ENCODE measurements at places on chromosomes 6 and 20.

DNA sequence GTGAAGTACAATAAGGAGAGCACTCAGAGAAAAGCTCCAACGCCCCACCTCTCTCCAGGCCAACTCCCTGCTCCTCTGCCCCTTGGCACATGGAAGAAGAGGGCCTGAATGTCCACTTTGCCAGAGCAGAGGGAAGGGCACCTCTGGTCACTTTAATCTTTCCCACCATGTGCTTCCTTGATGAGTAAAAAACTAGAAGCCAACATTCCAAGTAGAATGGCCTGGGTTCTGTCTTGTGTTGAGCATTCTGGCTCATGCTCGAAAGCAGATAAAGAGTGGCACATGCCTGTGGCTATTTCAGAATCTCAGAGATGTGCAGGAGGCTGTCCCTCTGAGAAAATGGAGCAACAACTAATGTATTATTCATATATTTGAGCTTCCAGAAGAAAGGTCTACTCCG is 177.4 kb upstream of the PLN start:
- DNase-seq, result no peak

DNA sequence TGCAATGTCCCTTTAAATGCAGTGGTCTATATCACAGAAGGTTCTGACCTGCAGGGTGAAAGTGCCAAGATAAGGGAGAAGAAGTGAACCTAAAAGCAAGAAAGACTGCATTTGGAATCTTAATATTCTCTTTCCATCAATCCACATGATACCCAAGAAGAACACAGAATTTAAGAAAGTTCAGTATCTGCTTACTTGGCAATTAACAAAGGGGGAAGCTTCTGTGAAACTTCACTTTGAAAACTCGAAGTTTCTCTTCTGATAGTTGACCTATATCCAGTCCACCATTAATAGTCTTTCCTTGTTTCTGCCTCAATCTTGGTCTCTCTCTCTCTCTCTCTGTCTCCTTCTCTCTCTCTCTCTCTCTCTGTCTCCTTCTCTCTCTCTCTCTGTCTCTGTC is 592.0 kb downstream of the UTRN start:
- no peak for DNase-seq

- DNase-seq, result no peak
These were observed 267.1 kb upstream of the BTBD3 start for GRCh38 chr20:11650566-11650965.

- DNase-seq, result no peak
These were observed 1008.4 kb downstream of the PHF3 start for GRCh38 chr6:64644024-64644423.

GRCh38 chr6:91852252-91852651 is 1265.4 kb upstream of the MAP3K7 start:
- DNase-seq, result no peak

DNA sequence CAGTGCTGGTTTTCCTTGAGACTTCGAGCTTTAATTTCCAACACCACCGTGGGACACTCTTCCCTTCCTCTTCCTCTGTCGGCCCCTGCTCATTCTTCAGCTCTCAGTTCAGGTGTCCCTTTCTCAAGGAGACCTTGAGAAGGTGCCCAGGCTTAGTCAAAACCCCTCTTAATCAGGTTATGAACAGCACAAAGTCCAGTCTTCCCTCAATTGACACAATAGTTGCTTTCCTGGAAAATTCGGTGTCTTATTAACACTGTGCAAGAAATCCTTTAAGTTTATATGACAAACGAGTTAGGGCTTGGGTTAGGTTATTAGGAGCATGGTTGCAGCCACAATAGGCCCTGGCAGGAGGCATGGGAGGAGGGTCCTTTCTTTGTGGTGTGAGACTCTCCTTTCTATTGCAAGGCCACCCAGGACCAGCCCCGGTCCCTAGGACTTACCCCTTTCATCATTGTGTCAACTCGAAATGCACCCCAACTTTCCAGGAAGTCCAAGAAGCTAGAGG is 1.5 kb upstream of the NSFL1C start:
- DNase-seq, result no peak

DNA sequence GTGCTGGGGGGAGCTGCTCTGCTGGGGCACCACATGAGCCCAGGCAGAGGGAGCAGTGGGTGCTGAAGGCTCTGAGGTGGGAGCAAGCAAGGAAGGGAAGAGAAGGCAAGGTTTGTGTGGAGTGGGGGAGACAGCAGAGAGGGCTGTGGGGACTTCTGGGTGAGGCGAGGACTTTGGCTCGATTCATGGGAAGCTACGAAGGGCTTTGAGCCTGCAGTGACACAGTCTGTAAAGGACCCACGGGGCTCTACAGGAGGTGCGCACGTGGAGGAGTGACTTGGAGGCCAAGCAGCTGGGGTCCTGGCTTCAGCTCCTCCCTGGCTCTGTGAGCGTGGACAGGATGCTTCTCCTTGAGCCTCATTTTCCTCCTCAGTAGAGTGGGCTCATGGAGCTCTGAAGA is 29.1 kb upstream of the CSNK2A1 start:
- no peak for DNase-seq

GRCh38 chr6:110360676-110361075 is 2.5 kb upstream of the METTL24 start:
- DNase-seq, result no peak

- no peak for DNase-seq
These were observed 62.8 kb upstream of the GTSF1L start for GRCh38 chr20:43789593-43789992.

DNA sequence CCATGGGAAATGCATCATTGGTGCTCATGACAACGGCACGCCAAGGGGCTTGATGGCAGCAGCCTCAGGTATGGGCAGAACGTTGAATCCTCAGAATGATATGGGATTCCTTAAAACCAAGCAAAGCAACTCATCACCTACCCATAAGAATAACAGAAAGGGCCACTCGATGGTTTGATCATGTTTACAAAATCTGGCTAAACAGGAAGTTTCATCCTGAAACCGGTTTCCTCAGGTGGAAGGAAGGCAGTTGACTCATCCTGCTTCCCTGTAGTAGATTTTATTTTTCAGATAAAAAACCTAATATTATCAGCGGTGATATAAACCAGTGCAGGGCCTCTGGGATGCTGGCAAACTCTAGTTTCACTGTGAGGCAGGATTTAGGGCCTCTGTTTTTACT is 136.9 kb upstream of the AGPAT4 start:
- DNase-seq, result no peak

GRCh38 chr6:44527181-44527580 is 139.7 kb downstream of the CDC5L start:
- no peak for DNase-seq
